ENCODE measurements at places on chromosomes 6 and 20. TPM values are rescaled to one million over a fixed set of nuclear protein-coding genes. Genes with fewer than 3 reads are reported as not detected.
A peak's percentile ranks its signal among the peaks of the same experiment; 100 is the strongest.

GRCh38 chr6:135419162-135419561, 78.4 kb downstream of the AHI1 start:
- H3K27me3 ChIP-seq: no peaks in the 10 kb centered on the region
- no peaks in the 10 kb centered on the region for H3K4me1 ChIP-seq
- H3K27ac ChIP-seq: no peak overlapping the region

DNA sequence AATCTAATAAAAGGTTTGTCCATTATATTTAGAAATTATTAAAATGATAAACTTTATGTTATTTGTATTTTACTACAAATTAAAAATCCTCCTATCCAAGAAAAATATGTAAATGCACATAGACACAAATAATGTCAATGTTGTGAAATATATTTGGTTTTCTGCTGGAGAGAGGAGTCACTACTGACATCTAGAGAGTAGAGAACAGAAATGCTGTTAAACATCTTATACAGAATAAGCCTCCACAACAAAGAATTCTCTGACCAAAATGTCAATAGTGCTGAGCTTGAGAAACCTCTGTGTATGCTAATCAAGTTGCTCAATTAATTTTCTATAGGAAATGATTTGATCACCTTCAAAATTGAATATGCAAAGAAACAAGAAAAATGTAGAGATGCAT, 12.4 kb downstream of the HTR1B start:
- H3K27ac ChIP-seq: no peak overlapping the region
- H3K4me3 ChIP-seq: no peak overlapping the region
- H3K4me1 ChIP-seq: no peaks in the 10 kb centered on the region
- H3K36me3 ChIP-seq: no peaks in the 10 kb centered on the region
- no peaks in the 10 kb centered on the region for H3K27me3 ChIP-seq

GRCh38 chr20:63973636-63974401, 4.1 kb upstream of the ZNF512B start:
- peaks cover 29% of the 10 kb centered on the region for H3K4me1 ChIP-seq
- H3K4me3 ChIP-seq: no peak overlapping the region
- DNase-seq: peak; percentile 76
- peaks cover 27% of the 10 kb centered on the region for H3K36me3 ChIP-seq

DNA sequence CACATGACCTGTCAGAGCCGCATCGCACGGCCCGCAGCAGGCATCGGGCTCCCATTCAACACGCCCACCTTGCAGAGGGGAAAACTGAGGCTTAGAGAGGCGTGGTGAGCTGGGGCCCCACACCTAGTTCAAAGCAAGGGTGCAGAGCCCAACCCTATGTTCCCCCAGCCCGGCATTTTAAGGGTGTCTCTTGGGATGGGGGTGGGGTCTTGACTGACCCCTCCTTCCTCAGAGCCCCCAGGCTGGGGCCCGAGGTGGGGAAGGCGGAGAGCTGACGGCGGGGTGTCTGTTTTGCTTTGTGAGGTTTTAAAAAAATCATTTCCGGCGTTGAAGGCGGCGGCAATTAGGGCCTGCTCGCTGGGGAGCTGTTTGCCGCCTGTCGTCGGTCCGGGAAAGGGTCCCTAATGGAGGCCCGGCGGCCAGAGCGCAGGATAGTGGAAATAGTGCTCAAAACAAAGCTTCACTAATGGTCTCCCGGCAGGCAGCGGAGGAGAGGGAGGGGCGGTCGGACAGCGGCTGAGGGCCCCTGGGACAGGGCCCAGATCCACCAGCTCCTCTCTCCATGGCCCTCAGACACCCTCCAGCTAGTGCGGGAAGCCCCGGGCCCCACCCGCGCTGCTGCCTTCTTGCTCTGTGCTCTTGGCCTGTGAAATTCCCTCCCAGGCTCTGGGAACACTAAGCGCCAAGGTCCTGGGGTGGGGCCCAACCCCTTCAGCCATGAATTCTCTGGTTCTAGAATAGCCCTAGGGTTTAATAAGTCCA, 11.9 kb downstream of the VSTM2L start:
- peaks cover 25% of the 10 kb centered on the region for H3K27me3 ChIP-seq
- no peak overlapping the region for H3K27ac ChIP-seq
- peak; percentile 36 for DNase-seq
- no peaks in the 10 kb centered on the region for H3K36me3 ChIP-seq
- peak overlapping the region; percentile 79 for H3K4me3 ChIP-seq
- peaks cover 13% of the 10 kb centered on the region for H3K4me1 ChIP-seq

- no peaks in the 10 kb centered on the region for H3K27me3 ChIP-seq
- no peak overlapping the region for H3K27ac ChIP-seq
- H3K4me3 ChIP-seq: no peak overlapping the region
Measured at GRCh38 chr6:96065213-96065612, 49.4 kb downstream of the FUT9 start.

- peaks cover 8% of the 10 kb centered on the region for H3K27me3 ChIP-seq
- H3K4me3 ChIP-seq: no peak overlapping the region
- no peak for DNase-seq
- H3K27ac ChIP-seq: no peak overlapping the region
Measured at GRCh38 chr20:48298851-48299484, 513.7 kb upstream of the SULF2 start.

RIPOR3 gene
- polyA plus RNA-seq: 0.53 TPM

FBXO9 gene
- polyA plus RNA-seq: 49.0 TPM

DNA sequence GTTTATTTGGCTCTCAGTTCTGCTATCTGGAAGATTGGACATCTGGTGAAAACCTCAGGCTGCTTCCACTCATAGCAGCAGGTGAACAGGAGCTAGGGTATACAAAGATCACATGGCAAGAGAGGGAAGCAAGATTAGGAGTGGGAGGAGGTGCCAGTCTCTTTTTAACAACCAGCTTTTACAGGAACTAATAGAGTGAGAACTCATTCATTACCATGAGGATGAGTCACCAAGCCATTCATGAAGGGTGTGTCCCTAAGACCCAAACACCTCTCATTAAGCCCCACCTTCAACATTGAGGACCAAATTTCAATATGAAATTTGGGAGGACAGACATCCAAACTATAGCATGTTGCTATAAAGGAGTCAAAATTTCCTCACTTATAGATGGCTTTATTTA, 85.4 kb upstream of the HCRTR2 start:
- no peaks in the 10 kb centered on the region for H3K36me3 ChIP-seq
- no peak overlapping the region for H3K4me3 ChIP-seq
- H3K4me1 ChIP-seq: no peaks in the 10 kb centered on the region
- DNase-seq: no peak
- no peak overlapping the region for H3K27ac ChIP-seq

DNA sequence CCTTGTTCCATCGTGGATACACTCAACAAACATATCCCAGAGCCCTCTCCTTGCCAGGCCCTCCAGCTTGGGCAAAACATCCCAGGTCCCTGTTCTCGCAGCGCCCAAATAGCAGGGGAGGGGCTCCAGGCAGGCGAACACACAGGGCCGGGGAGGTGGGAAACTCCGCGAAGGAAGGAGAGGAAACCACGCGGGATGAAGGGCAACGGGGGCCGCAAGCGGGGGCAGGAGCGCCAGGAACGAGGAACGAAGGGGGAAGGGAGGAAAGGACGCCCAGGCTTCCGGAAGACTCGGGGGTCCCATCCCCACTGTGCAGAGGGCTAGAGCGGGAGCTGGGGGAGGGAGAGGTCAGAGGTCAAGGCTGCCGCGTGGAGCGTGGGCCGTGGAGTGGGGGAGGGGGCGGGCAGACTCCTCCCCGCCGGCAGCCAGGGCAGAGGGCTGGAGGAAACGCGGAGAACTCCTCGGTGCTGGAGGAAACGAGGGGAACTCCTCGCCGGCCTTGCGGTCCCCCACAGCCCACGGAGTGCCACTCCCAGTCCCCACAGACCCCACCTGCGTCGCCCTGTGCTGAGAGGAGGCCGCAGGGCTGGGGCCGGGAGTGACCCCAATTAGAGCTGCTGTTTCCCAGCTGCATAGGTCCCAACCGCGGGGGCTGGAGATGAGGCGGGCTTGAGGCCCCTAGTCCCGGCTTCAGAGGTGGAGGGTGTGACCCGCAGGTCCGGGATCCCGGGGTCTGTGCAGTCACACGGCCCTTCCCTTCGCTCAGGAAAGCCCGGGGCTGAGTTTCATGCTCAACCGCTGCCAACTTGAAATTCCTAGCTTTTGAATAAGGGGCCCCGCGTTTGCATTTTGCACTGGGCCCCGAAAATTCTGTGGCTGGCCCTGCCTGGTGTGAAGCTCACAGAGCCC, 1.2 kb upstream of the RBM38 start:
- peak overlapping the region; percentile 93 for H3K27ac ChIP-seq
- DNase-seq: peak; percentile 40
- H3K4me1 ChIP-seq: peaks cover 22% of the 10 kb centered on the region
- H3K4me3 ChIP-seq: peak overlapping the region; percentile 88
- no peaks in the 10 kb centered on the region for H3K27me3 ChIP-seq

- no peaks in the 10 kb centered on the region for H3K27me3 ChIP-seq
- H3K4me1 ChIP-seq: peaks cover 3% of the 10 kb centered on the region
- H3K27ac ChIP-seq: no peak overlapping the region
- H3K4me3 ChIP-seq: no peak overlapping the region
- peaks cover 2% of the 10 kb centered on the region for H3K36me3 ChIP-seq
Measured at GRCh38 chr20:33701629-33702450, 15.7 kb upstream of the E2F1 start.

GRCh38 chr6:49606721-49607390, 29.8 kb downstream of the RHAG start:
- H3K27ac ChIP-seq: no peak overlapping the region
- no peaks in the 10 kb centered on the region for H3K36me3 ChIP-seq
- H3K4me3 ChIP-seq: no peak overlapping the region
- H3K4me1 ChIP-seq: no peaks in the 10 kb centered on the region
- DNase-seq: no peak

GRCh38 chr6:31172973-31173384, 2.5 kb upstream of the POU5F1 start:
- no peak overlapping the region for H3K27ac ChIP-seq
- H3K4me1 ChIP-seq: peaks cover 8% of the 10 kb centered on the region
- no peaks in the 10 kb centered on the region for H3K27me3 ChIP-seq
- DNase-seq: no peak
- no peak overlapping the region for H3K4me3 ChIP-seq
- no peaks in the 10 kb centered on the region for H3K36me3 ChIP-seq
